ENCODE measurements at places on chromosomes 16 and 17. TPM values are rescaled to one million over a fixed set of nuclear protein-coding genes. Genes with fewer than 3 reads are reported as not detected.

- no peak overlapping the region for H3K4me3 ChIP-seq
- H3K27me3 ChIP-seq = no peaks in the 10 kb centered on the region
- no peaks in the 10 kb centered on the region for H3K4me1 ChIP-seq
- H3K27ac ChIP-seq = no peak overlapping the region
- no peaks in the 10 kb centered on the region for H3K36me3 ChIP-seq
- no peak for DNase-seq
These were observed 21.2 kb upstream of the VAT1L start for GRCh38 chr16:77767211-77767610.

- no peak overlapping the region for H3K4me3 ChIP-seq
- no peaks in the 10 kb centered on the region for H3K4me1 ChIP-seq
- H3K27ac ChIP-seq = no peak overlapping the region
- no peaks in the 10 kb centered on the region for H3K36me3 ChIP-seq
- DNase-seq = no peak
These were observed 73.3 kb downstream of the AKAP1 start for GRCh38 chr17:57158325-57158724.

- H3K4me3 ChIP-seq = peak overlapping the region; percentile 19
These were observed 496.9 kb upstream of the ZFHX3 start for GRCh38 chr16:73544826-73545225.

- H3K4me3 ChIP-seq = no peak overlapping the region
- H3K27me3 ChIP-seq = peaks cover 3% of the 10 kb centered on the region
- H3K4me1 ChIP-seq = peaks cover 11% of the 10 kb centered on the region
- no peak for DNase-seq
- peaks cover 3% of the 10 kb centered on the region for H3K36me3 ChIP-seq
- no peak overlapping the region for H3K27ac ChIP-seq
These were observed 84.8 kb downstream of the CDYL2 start for GRCh38 chr16:80719573-80719972.

DNA sequence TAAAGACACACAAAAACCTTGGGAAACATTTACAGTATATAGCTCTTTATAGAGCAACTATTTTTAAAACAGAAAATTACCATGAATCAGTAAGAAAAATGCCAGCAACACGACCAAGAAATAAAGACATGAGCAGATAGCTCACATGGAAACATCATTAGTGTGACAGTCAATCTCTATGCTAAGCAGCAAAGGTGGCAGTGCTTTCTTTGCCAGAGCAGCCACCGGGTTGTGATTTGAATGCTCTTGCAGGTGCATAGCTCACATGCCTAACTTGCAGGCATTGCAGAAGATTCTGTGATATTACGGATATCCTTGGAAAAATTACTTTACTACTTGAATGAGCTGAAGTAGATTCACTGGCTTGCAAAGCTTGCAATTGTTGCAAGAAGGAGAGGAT lies 652.9 kb upstream of the C16orf82 start:
- no peaks in the 10 kb centered on the region for H3K27me3 ChIP-seq
- peaks cover 17% of the 10 kb centered on the region for H3K4me1 ChIP-seq
- H3K36me3 ChIP-seq = no peaks in the 10 kb centered on the region

GRCh38 chr17:74245871-74246270 lies 28.2 kb upstream of the DNAI2 start:
- peaks cover 14% of the 10 kb centered on the region for H3K4me1 ChIP-seq
- no peak overlapping the region for H3K27ac ChIP-seq
- peaks cover 7% of the 10 kb centered on the region for H3K27me3 ChIP-seq
- peaks cover 8% of the 10 kb centered on the region for H3K36me3 ChIP-seq

- H3K4me1 ChIP-seq = peaks cover 9% of the 10 kb centered on the region
- no peak for DNase-seq
- H3K4me3 ChIP-seq = no peak overlapping the region
- H3K27ac ChIP-seq = no peak overlapping the region
- H3K27me3 ChIP-seq = no peaks in the 10 kb centered on the region
- H3K36me3 ChIP-seq = no peaks in the 10 kb centered on the region
These were observed 21.5 kb upstream of the ATP5MC1 start for GRCh38 chr17:48871035-48871550.

DNA sequence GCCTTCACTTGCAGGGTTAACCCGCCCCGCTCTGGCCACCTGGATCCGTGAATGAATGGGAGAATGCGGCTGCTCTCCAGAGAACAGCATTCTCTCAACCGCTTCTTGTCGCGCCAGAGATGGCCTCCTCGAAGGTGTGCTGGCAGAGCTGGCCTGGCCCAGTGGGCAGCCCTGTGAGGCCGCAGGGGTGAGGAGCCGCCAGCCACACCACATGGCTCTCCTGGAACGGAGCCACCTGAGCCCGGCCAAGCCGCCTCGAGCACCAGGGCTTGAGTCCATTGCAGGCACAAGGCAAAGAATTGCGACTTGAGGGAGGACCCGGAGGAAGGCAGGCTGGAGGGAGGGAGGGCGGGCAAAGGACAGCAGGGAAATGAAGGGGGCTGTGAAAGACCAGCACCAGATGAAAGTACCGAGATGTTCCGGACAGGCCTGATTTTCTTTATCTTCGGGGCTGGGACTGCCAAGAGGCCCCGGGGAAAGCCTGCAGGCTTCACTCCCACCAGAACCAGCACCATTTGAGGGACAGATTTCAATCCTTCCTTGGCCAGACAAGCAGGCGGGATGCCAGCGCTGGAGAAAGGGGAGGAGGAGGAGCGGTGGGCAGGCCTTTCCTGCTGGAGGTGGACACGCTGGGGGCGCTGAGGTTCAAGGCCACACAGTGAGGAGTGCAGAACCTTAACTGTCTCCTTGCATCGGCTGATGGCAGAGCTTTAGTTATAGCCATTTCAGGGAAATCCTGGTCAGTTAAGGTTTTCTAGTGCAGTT lies 69.4 kb downstream of the MRC2 start:
- H3K27me3 ChIP-seq = no peaks in the 10 kb centered on the region
- H3K27ac ChIP-seq = no peak overlapping the region
- no peaks in the 10 kb centered on the region for H3K36me3 ChIP-seq
- DNase-seq = no peak
- no peak overlapping the region for H3K4me3 ChIP-seq

Gene CMTM1
- total RNA-seq = 2.5 TPM

Gene RNF135
- 12.3 TPM for total RNA-seq

Data from WTC11 (cell line).